ENCODE measurements at places on chromosomes 3 and 15.

DNA sequence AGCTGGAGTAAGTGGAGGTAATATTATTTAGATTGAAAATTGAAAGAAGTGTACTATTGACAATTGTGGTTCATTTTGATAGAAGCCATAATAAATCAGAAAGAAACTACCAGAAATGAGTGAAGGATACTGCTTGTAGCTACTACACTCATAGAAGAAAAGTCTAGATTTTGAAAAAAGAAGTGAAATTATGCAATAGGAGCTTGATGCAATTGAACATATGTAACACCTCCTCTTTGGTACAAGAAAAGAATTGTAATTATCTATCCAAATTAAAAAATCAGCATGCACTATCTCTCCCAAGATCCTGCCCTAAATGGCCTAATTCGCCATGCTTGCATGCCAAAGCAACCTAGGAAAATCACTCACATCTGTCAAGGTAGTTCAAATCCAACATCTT, 51.1 kb upstream of the CD200R1L start:
- DNase-seq, result no peak

DNA sequence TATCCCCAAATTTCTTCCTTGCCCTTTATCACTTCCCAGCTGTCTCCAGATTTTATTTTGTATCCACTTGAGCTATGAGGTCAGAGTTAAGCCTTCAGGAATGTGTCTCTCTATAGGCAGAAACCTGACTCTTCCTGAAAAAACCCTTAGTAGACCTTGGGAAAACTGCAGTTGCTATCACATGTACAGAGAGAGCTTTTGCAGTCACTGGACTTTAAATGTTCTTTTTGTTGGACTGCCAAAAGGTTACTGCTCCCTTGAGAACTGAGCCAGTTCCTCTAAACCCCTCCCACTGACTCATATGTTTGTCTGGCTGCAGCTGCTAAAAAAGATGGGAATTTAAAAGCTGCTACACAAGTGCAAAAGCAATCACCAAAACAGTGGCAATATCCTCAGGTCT, 169.1 kb upstream of the CCDC54 start:
- no peak for DNase-seq

DNA sequence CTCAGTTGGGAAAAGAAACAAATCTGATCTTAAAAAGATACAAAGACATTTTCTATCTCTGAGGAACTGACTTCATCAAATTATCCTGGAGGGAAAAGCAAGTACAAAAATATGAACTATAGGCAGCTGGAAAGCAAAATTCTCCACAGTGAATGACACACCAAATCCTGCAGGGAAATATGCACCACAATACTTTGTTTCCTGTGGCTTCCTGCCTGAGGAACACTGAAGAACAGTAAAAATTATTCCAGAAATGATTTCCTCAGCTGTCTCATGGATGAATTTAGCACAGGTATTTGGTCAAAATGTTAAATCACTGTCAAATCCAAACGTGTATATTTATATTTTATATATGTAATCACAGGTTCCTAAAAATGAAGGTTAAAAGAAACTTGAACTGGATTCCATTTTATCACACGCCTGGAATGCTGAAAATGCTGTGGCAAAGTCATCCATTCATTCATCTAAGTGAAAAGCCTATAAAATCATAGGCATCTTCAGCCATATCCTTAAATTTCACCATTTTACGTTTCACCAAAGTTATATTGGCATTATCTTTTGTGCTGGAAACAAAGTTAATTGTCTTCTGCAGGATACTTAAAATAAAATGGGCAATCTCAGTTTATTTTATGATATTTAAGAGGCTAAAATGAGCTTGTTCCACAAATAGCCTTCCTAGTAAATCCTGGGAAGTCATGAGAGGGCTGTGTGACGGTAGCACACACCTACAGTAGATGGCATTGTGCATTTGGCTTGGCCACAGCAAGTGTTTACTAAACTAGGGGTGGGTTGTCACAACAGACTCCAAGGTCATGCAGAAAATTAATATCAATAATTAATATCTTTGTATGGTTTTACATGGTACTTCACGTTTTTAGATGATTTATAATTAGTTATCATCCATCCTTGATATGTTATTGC, 19.3 kb upstream of the TSC22D2 start:
- no peak for DNase-seq

- no peak for DNase-seq
Observed at GRCh38 chr3:56845505-56845904, 43.8 kb upstream of the ARHGEF3 start.

DNA sequence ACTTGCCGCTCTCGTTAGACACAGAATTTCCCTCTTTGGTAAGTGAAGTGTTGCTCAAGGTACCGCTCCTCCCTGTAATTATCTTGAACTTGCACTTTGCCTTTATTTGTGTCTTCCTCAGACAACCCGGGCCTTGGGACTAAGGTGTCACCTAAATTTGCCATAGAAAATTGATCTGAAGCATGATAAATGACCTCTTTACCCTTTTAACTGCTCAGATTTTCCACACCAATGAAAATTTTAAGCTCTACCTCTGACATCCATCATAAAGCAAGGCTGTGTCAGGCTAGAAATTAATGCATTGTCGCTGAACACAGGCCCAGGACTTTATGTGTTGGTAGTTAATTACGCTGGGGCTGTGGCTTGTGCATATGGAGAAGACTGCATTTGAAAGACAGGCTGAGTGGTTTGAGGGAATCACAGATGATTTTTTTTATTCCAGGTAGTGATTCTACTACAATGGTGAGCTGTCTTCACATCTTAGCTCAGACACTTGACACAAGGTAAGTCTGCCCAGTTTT, 199.6 kb upstream of the CHRM5 start:
- DNase-seq, result no peak

DNA sequence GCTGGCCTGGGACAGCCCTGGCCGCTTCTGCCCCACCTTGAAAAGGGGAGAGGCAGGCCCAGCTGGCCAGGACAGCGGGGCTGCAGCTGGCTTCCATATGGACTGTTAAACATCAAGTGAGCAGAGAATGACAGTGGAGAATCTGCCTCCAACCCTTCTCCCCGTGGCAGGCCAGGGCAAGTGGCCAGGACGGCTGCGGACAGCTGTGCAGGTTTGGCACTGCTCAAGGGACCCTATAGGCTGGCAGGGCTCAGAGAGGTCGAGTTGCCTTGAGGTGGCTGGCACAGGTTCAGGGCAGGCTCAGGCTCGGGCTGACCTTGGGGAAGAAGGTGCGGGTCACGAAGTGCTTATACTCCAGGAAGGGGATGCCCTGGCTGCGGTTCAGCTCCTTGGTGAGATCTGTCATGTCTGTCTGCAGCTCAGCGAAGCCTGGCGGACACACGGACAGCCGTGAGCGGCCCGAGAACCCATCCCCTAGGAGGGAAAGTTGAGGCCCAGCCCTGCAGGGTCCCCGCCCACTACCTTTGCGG, 24.3 kb downstream of the H1-8 start:
- DNase-seq, result no peak

GRCh38 chr3:153282355-153282754, 120.3 kb downstream of the RAP2B start:
- DNase-seq, result no peak

GRCh38 chr3:6041894-6042293, 819.0 kb upstream of the GRM7 start:
- DNase-seq, result no peak

- DNase-seq, result no peak
Observed at GRCh38 chr15:89443581-89443980, 52.8 kb downstream of the RHCG start.

DNA sequence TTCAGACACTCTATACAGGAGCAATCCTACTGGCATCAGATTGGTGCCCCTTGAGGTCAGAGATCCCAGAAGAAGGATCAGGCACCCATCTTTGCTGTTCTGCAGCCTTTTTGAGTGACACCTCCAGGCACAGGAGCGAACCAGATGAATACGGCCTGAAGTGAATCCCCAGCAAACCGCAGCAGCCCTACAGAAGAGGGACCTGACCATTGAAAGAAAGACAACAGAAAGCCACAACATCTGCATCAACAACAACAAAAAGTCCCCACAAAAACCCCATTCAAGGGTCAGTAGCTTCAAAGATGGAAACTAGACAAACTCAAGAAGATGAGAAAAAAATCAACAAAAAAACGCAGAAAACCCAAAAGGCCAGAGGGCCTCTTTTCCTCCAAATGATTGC, 130.4 kb downstream of the PPM1L start:
- DNase-seq, result no peak

- DNase-seq, result no peak
Observed at GRCh38 chr3:42745776-42746454, 27.1 kb downstream of the CCDC13 start.

DNA sequence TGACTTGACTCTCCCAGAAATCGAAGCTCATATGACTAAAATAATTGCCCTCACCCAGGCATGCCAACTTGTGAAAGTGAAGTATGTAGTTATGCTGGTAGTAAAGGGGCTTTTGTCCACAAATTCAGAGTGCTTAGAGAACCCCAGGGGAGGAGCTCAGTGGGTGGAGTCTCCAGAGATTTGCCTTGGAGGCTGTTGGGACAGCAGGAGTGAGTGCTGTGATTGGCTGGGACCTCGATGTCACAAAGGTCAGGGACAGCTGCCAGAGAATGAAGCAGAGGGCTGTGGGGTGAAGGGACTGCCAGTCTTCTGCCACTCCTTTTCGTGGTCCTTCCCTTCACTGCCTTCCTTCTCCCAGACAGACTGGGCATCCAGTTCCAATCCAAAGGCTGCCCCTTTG, 49.8 kb downstream of the ZNF445 start:
- no peak for DNase-seq
